ENCODE measurements at places on chromosomes 1 and 21.

- DNase-seq = no peak
Observed at GRCh38 chr1:11725616-11726015, 10.3 kb upstream of the AGTRAP start.

GRCh38 chr1:17618558-17619247 lies 79.2 kb downstream of the ARHGEF10L start:
- no peak for DNase-seq

DNA sequence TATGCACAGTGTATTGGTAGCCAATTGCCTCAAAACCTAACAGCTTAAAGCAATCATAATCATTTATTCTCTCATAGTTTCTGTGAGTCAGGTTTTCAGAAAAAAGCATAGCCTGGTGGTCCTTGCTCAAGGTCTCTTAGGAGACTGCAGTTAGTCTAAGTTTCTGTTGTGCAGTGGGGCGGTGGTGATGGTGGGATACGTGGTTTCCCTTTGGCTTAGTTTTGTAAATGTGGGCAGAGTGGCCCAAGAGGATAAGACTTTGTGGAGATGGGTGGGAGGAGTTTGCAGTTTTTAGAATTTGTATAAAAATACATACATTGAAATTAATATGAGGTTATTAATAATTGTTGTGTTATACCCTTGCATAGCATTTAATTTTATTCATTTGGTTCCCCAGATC lies 68.6 kb downstream of the NOS1AP start:
- DNase-seq = no peak

GRCh38 chr1:150808846-150809245 lies 786 bp upstream of the CTSK start:
- DNase-seq = no peak

- DNase-seq = no peak
Observed at GRCh38 chr1:81802457-81802706, 1.6 kb downstream of the ADGRL2 start.

DNA sequence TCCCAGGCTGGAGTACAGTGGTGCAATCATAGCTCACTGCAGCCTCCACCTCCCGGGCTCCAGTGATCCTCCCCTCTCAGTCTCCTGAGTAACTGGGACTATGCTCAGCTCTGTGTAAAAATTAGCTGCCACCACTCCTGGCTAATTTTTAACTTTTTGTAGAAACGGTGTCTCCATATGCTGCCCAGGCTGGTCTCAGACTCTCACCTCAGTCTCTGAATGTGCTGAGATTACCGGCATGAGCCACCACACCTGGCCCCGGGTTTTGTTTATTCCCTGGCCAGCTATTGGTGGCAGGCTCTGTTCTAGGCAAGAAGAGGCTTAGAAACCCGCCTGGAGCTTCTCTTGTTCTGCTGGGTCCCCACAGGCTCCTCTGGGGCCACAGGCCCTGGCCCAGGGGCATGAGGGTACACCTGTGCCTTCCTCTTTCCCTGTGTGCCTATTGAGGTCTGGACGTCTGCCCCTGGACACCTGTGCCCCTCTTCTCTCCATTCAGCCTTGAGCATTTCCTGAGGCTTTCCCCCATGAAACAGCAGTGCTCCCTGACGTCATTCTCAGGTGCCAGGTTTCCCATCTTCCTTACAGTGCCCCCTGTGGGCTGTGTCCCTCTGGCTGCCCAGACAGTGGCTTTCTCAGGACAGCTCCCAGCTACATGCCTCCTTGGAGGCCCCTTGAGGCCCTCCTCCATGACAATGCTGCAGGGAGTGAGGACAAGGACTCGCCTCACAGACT lies 57.5 kb downstream of the PCP4 start:
- no peak for DNase-seq

- DNase-seq = no peak
Observed at GRCh38 chr1:82947278-82947677, 1051.7 kb downstream of the TTLL7 start.

DNA sequence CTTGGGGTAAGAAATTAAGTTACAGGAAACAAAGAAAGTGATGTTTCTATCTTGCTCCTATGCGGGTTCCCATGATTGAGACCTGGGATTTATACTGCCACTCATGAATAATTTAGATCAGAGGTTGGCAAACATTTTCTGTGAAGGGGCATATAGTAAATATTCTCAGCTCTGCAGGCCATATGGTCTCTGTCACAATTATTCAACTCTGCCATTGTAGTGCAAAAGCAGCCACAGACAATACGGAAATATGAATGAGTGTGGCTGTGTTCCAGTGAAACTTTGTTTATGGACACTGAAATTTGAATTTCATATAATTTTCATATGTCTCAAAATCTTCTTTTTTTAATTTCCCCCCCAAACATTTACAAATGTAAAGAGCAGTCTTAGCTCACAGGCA lies 127.2 kb downstream of the FOXD2 start:
- no peak for DNase-seq

DNA sequence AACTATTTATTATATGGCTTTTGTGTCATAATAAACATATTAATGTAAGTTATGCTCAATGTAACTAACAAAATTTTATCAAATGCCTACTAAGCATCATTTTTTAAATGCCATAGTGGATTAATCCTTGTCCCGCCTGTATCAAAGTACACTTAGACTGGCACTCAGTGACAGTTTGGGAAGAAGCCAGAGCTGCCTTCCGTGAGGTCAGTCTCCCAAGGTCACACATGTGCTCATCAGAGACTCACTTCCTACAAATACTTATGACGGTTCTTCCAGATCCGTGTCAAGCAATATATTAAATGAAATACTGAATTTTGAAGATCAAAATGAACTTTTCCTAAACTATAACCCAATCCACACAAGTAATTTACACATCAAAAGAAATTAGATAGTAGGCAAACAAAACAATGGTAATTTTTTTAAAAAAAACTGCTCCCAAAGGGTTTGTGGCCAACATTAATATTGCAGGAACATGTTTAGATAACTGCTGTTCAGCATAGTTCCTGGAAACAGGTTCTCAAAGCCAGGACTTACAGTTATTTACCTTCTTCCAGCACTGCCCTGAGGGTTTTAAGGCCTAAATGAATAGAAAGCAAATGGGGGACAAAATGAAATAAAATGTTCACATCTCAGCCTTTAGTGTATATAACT lies 27.2 kb downstream of the WLS start:
- no peak for DNase-seq

DNA sequence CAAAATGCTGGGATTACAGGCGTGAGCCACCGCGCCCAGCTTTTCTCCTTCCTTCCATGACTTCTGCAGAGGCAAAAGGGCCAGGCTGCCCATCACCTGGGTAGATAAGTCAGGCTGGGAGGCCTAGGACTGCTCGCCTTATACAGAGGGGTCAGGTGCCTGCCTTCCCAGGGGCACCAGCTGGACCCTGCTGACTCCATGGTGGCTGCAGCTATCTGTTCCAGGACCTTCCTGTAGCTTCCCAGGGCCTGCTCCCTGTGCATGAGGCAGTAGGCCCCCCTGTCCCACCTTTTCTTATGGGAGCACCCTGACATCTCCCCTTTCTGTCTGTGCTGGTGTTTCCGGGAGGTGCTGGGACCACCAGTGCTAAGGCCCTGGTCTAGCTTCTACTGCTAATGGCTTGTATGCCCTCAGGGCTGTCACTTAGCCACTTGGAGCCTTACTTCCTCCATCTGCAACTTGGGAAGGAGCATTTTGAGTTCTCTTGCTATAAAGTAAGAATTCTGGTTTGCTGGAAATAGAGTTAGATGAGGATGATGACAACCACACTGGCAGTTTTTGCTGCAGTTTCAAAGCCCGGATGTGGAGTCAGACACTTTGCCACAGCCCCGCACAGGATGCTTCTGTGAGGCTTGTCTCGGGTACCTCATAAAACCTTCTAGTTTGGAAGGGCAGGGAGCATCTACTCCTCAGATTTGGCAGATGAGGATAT lies 14.4 kb downstream of the SOX13 start:
- DNase-seq = no peak

- no peak for DNase-seq
Observed at GRCh38 chr1:43586136-43586731, 55.6 kb downstream of the PTPRF start.

DNA sequence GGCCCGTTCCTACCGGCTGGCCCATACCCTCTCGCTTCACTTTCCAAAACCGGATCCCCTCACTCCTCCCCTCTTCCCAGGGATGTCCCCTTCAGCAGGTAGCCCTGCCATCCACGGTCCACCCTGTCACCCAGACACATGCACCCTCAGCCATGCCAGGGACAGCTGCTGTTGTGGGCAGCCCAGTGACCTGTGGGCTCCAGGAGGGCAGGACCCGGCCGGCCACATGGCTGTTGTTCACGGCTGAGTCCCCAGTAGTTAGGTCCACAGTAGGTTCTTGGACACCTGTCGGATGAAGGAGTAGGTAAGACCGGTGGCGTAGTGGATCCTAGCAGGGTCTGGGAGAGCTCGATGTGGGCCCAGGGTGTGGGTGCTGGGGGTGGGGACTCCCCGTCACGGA lies 12.5 kb downstream of the SPSB1 start:
- no peak for DNase-seq

DNA sequence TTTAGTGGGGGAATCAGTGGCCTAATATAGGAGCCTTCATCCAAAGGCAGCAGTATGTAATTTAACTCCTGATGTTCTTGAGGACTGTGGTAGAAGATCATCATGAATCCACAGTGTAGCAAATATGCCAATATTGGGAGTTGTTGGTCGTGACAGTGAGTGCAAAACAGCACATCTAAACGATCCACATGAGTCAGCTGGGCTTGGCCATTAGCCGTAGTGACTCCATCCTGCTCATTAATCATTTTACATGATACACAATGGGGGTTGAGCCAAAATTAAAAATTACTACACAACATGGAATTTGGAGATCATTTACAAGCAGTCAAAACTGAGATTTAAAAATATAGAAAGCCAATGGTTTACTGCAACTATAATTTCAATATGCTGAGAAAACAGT lies 653.9 kb upstream of the CAMK1G start:
- DNase-seq = no peak

DNA sequence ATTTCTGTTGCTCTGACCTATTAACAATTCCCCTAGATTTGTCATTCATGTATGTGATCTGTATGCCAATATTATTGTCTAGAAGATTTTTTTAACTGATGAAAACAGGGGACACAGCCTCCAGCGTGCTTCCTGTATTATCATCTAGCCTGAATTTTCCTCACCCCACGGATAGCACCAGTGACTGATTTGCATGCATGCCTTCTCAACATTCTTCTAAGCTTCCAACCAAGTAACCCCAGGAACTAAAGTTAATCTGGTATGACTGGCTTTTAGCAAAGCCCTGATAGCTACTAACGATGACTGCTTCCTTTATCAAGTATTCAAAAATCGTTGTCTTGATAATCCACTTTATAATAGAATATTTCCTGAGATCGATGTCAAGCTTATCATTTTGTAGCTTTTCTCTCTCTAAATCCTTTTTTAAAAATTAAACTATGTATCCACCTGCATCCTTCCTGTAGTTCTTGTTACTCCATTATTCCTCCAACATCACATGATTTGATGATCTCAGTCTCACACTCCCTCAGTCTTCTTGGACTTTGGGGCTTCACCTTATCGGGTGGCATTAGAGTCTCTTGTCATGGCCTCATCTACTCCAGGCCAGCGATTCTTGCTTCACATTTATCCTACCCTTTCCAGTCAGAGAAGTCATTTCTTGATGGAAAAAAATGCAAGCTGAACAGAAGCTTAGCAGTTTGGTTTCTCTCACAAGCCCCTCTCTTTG lies 19.0 kb downstream of the BCAR3 start:
- peak; percentile 63 for DNase-seq

DNA sequence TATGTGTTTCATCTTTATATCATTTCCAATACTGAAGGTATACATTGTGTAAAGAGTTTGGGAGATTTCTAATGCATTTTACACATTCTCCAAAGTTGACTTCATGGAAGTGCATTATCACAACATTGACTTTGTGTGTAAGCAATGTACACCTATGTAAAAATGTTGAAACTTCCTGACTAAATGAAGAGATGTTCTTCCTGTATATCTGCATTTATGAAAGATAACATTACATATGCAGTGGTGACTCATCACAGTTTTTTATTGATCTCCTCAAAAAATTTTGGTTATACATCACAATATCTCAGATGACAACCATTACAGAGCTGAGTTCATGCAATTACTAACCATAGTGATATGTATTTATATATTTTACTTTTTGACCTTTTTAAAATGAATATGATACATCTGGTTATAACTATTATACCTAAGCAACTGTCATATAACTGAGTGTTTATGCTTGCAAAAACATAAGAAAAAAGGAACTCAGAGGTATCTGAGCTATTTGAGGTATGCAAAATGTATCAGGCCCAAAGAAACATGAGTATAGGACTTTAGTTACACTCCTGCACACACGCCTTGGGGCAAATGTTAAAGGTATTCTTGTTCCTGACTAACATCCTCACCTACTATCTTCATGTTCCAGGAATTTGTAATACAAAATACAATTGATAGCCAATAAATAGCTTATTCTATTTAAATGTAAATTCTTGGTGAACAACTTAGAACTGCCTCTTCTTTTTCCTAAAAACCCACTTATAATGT lies 88.2 kb upstream of the OLFM3 start:
- DNase-seq = no peak

DNA sequence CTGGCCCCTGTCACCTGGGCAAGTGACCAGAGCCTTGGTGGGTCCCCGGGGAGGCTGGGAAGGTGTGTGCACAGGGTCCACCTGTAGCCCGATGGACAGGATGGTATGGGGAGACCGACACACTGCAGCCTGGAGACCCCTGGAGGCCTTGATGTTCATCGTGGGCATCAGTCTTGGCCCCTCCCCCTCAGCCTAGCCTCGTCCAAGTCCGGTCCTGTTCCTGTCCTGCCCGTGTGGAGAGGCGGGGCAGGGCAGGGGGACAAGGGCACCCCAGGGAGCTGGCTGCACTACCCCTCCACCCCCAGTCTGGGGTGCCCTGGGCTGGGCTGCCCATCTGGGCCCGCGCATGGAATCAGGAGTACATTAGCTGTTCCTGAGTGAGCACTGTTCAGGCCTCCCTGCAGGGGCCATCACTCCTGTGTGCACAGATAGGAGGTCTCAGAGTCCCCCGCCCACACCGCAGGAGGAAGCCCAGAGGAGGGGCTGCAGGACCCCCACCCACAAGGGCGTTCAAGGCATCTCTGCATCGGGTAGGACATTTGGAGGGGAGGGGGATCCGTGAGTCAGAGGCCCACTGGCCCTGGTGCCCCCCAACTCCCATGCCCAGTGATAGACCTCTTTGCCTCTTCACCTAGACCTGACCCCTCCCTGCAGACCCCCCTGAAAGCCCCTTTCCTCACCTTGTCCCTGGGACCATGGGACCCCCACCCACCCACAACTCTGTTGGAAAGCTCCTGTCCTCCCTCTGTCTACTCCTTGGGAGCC lies 63.2 kb downstream of the WNT9A start:
- no peak for DNase-seq

All from epithelial cell of proximal tubule (primary cell).